ENCODE measurements at places on chromosomes 1 and 21. TPM values are rescaled to one million over a fixed set of nuclear protein-coding genes. Genes with fewer than 3 reads are reported as not detected.
A peak's percentile ranks its signal among the peaks of the same experiment; 100 is the strongest.

- no peak for DNase-seq
- peaks cover 20% of the 10 kb centered on the region for H3K27me3 ChIP-seq
- H3K4me1 ChIP-seq: no peaks in the 10 kb centered on the region
- no peaks in the 10 kb centered on the region for H3K36me3 ChIP-seq
- no peak overlapping the region for H3K4me3 ChIP-seq
- no peak overlapping the region for H3K27ac ChIP-seq
Observed at GRCh38 chr21:37677006-37677405, 239.3 kb downstream of the KCNJ6 start.

GRCh38 chr1:203437696-203438315, 37.8 kb upstream of the PRELP start:
- no peak overlapping the region for H3K4me3 ChIP-seq
- H3K36me3 ChIP-seq: no peaks in the 10 kb centered on the region
- no peaks in the 10 kb centered on the region for H3K27me3 ChIP-seq

- no peak overlapping the region for H3K4me3 ChIP-seq
- DNase-seq: no peak
- H3K27me3 ChIP-seq: no peaks in the 10 kb centered on the region
- H3K27ac ChIP-seq: no peak overlapping the region
- no peaks in the 10 kb centered on the region for H3K36me3 ChIP-seq
Observed at GRCh38 chr1:37197411-37197810, 163.1 kb upstream of the GRIK3 start.

DNA sequence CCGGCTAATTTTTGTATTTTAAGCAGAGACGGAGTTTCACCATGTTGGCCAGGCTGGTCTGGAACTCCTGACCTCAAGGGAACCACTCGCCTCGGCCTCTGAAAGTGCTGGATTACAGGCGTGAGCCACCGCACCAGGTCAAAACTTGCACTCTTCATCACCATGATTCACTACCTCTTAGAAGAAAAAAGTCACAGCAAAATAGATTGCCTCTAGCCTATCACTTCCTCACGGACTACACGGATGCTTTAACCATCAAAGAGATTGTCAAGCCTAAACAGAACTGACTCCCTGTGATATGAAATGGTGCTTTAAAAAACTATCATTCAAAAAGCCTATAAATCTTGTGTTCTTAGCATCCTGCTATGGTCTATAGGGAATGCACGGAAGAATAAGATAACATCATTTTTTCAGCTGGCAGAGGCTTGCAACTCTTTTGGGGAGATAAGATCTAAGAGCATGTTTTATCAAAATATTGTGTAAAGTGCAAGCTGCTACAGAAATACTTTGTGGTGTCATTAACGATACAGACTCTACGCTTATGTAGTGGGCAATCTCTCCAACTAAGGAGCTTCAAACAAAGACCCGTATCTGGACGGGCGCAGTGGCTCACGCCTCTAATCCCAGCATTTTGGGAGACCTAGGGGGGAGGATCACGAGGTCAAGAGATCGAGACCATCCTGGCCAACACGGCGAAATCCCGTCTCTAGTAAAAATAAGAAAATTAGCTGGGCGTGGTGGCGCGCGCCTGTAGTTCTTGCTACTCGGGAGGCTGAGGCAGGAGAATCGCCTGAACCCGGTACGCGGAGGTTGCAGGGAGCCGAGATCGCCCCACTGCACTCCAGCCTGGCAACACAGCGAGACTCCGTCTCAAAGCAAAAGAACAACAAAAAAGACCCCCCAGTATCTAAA, 966 bp downstream of the TFB2M start:
- peaks cover 32% of the 10 kb centered on the region for H3K4me1 ChIP-seq
- H3K27ac ChIP-seq: peak overlapping the region; percentile 86
- DNase-seq: peak; percentile 39
- H3K36me3 ChIP-seq: peaks cover 10% of the 10 kb centered on the region
- peak overlapping the region; percentile 93 for H3K4me3 ChIP-seq

GRCh38 chr1:195335541-195335940, 1272.7 kb downstream of the KCNT2 start:
- H3K27ac ChIP-seq: peak overlapping the region; percentile 30
- no peaks in the 10 kb centered on the region for H3K36me3 ChIP-seq
- H3K4me3 ChIP-seq: no peak overlapping the region
- DNase-seq: peak; percentile 59
- H3K4me1 ChIP-seq: peaks cover 23% of the 10 kb centered on the region

- H3K36me3 ChIP-seq: no peaks in the 10 kb centered on the region
- peaks cover 9% of the 10 kb centered on the region for H3K27me3 ChIP-seq
- H3K4me1 ChIP-seq: no peaks in the 10 kb centered on the region
- DNase-seq: no peak
- no peak overlapping the region for H3K4me3 ChIP-seq
Observed at GRCh38 chr21:37642493-37642892, 273.8 kb downstream of the KCNJ6 start.

- H3K4me3 ChIP-seq: no peak overlapping the region
- no peaks in the 10 kb centered on the region for H3K4me1 ChIP-seq
- H3K36me3 ChIP-seq: no peaks in the 10 kb centered on the region
- no peaks in the 10 kb centered on the region for H3K27me3 ChIP-seq
- H3K27ac ChIP-seq: no peak overlapping the region
Observed at GRCh38 chr1:84785271-84786036, 95.2 kb upstream of the SSX2IP start.

DNA sequence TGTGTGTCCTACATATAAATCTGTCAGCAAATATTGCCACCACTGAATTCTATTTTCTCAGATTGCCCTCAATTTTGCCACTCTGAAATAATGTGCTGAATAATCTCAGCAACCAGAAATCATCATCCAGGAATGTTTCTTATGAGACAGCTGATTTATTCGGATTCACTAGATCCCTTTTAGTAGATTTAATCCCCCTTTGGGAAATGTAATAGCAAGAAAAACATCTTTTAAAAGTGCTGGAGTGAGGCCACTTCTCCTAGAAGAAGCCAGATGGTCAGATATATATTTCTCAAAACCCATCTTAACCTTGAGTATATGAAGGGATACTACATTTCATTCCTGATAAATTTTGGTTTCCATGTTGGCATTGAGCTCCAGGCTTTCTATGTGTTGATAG, 327.7 kb downstream of the SMYD3 start:
- H3K36me3 ChIP-seq: no peaks in the 10 kb centered on the region
- no peaks in the 10 kb centered on the region for H3K27me3 ChIP-seq
- H3K4me1 ChIP-seq: no peaks in the 10 kb centered on the region
- no peak overlapping the region for H3K4me3 ChIP-seq

DNA sequence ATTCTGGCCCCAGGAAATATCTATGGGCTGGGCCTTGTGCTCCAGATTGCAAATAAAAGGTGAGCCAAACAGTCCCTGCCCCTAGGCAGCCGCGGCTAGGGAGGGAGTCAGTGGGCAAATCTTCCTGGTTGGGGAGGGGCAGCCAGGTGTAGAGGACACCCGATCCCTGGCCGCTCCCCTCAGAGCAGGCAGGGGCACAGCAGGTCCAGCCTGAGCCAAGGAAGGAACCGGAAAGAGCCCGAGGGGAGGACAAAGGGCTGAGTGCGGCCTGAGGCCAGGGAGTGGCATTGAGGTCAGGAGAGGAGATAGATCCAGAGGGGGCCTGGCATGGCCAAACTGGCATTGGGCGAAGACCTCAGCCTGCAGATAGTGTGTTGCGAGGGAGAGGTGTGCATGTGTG, 36.6 kb upstream of the ARF1 start:
- no peaks in the 10 kb centered on the region for H3K36me3 ChIP-seq
- no peaks in the 10 kb centered on the region for H3K4me1 ChIP-seq
- no peak overlapping the region for H3K4me3 ChIP-seq
- peaks cover 18% of the 10 kb centered on the region for H3K27me3 ChIP-seq

DNA sequence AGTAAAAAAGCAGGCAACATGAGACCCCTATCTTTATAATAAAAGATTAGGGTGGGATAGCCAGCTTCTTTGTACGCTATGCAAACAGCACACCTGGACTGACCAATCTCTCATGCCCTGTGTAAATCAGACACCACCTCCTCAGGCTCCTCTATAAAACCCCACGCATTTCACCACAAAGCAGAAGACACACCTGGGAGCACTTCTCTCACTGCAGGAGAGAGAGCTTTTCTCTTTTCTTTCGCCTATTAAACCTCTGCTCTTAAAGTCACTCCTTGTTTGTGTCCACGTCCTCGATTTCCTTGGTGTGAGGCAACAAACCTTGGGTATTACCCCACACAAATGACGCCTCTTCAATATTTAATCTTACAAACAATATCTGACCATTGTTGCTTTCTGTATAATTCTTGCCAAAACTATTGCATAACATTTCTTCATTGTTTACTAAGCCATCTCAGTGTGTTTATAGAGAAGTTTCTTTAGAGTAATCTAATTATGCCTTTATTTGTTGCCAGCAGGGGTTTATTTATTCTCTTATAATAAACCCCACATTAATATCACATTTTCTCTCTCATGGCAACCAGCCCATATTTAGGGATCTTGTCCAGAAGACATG, 31.6 kb upstream of the NUF2 start:
- H3K27me3 ChIP-seq: no peaks in the 10 kb centered on the region
- no peaks in the 10 kb centered on the region for H3K4me1 ChIP-seq
- peak; percentile 34 for DNase-seq
- no peak overlapping the region for H3K4me3 ChIP-seq

GRCh38 chr1:162578071-162578700, 16.7 kb downstream of the UAP1 start:
- peaks cover 79% of the 10 kb centered on the region for H3K36me3 ChIP-seq
- no peaks in the 10 kb centered on the region for H3K27me3 ChIP-seq
- H3K4me1 ChIP-seq: peaks cover 11% of the 10 kb centered on the region
- H3K4me3 ChIP-seq: no peak overlapping the region
- DNase-seq: no peak
- H3K27ac ChIP-seq: peak overlapping the region; percentile 16

GRCh38 chr21:46297338-46298271, 11.5 kb downstream of the YBEY start:
- no peaks in the 10 kb centered on the region for H3K36me3 ChIP-seq
- peak overlapping the region; percentile 41 for H3K4me3 ChIP-seq
- H3K4me1 ChIP-seq: peaks cover 21% of the 10 kb centered on the region
- H3K27me3 ChIP-seq: no peaks in the 10 kb centered on the region
- H3K27ac ChIP-seq: no peak overlapping the region

DNA sequence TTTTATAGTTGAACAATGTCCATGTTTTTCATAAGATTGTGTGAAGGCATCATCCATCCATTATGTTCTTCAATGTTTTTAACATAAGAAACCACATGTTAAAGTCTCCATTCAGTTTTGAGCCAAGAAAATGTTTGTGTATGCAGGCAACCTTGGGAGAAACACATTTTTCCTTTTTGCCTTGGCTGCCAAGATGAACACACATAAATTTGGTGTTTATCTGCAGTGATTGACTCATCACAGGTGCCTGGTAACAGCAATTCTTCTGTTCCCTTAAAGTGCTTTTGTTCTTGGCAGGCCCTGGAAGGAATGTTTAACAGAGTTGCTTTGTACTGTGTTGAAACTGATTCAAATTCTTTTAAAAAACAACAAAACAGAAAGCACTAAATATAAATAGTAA, 709.9 kb upstream of the ADGRL4 start:
- no peaks in the 10 kb centered on the region for H3K27me3 ChIP-seq
- peak; percentile 20 for DNase-seq
- H3K27ac ChIP-seq: no peak overlapping the region
- peaks cover 4% of the 10 kb centered on the region for H3K4me1 ChIP-seq
- no peak overlapping the region for H3K4me3 ChIP-seq
- H3K36me3 ChIP-seq: no peaks in the 10 kb centered on the region

DNA sequence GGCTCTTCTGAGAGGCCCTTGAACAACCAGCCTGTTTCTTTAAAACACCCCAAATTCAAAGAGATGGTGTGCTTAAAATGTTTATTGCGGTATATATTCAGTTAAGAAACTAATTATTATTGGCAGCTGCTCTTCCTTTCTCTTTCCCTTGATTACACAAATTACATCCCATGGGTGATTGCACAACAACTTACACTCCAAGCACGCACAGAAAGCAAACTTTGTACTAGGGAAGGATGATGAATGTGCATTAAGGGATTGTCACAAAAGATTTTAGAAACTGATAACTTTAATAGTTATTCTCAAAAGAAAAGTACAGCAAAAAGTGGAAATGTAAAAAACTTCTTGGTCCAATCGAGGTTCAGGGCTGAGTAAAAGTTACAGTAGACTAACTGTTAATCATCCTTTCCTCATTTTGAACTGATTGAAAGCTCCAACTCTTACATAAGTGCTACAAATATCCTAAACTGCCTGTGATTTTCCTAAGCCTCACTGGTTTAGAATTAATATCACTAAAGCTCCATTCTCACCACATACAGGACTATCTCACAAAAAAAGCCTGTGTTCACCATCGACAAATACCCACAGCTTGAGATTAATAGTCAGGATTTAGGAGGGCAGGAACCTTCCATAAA, 153.4 kb downstream of the TTLL7 start:
- H3K36me3 ChIP-seq: no peaks in the 10 kb centered on the region
- no peak overlapping the region for H3K4me3 ChIP-seq
- peaks cover 5% of the 10 kb centered on the region for H3K4me1 ChIP-seq
- peak; percentile 39 for DNase-seq
- H3K27me3 ChIP-seq: no peaks in the 10 kb centered on the region
- H3K27ac ChIP-seq: no peak overlapping the region

GRCh38 chr1:53413175-53414001, 45.8 kb upstream of the DMRTB1 start:
- peak; percentile 87 for DNase-seq
- no peak overlapping the region for H3K4me3 ChIP-seq
- H3K27me3 ChIP-seq: peaks cover 26% of the 10 kb centered on the region
- peaks cover 30% of the 10 kb centered on the region for H3K4me1 ChIP-seq
- no peaks in the 10 kb centered on the region for H3K36me3 ChIP-seq

Gene TM2D1
- total RNA-seq: 61.6 TPM

Gene LCE3E
- not detected for total RNA-seq

Gene ELOA
- total RNA-seq: 44.3 TPM

Gene CRYAA
- total RNA-seq: not detected

Gene NGF
- total RNA-seq: 27.1 TPM

Gene CAPZA1
- 273 TPM for total RNA-seq

Gene CLCA2
- total RNA-seq: 0.51 TPM

Gene IQCC
- 0.97 TPM for total RNA-seq

Gene CTSE
- not detected for total RNA-seq

Gene OR2L8
- not detected for total RNA-seq

Gene TMCC2
- total RNA-seq: 1.7 TPM

Gene KCNH1
- total RNA-seq: 1.5 TPM

Gene HES3
- total RNA-seq: not detected

Gene PRAMEF6
- total RNA-seq: not detected
